ENCODE measurements at places on chromosomes 16 and 17.

- peaks cover 5% of the 10 kb centered on the region for H3K27me3 ChIP-seq
- H3K27ac ChIP-seq, result no peak overlapping the region
- no peak overlapping the region for H3K4me3 ChIP-seq
- H3K4me1 ChIP-seq, result peaks cover 9% of the 10 kb centered on the region
Observed at GRCh38 chr16:8577678-8578304, 12.5 kb downstream of the TMEM114 start.

GRCh38 chr16:48117217-48118105, 38.3 kb downstream of the ABCC12 start:
- H3K4me1 ChIP-seq, result no peaks in the 10 kb centered on the region
- H3K27me3 ChIP-seq, result no peaks in the 10 kb centered on the region
- H3K27ac ChIP-seq, result no peak overlapping the region
- no peak overlapping the region for H3K4me3 ChIP-seq
- peak; percentile 62 for DNase-seq

DNA sequence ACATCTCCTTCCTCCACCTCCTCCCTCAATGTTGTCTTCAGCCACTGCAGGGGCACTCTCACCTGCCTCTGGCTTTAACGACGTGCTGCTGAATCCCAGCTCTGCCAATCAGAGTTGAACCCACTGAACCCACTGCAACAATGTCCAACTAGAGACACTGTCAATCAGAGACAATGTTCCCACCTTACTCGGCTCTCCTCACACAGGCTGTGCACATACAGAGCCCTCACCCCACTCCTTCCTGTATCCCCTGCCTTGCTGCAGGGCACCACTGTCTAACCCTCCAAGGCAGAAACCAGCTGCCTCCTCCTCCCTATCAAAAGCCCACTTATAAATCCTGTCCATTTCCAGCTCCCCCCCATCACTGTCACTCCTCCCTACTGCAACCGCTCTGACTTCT, 58.7 kb downstream of the ANKRD11 start:
- H3K4me3 ChIP-seq, result no peak overlapping the region
- peaks cover 27% of the 10 kb centered on the region for H3K36me3 ChIP-seq
- H3K27ac ChIP-seq, result no peak overlapping the region
- peaks cover 35% of the 10 kb centered on the region for H3K4me1 ChIP-seq

- no peak overlapping the region for H3K27ac ChIP-seq
- peaks cover 35% of the 10 kb centered on the region for H3K4me1 ChIP-seq
- no peak for DNase-seq
- no peak overlapping the region for H3K4me3 ChIP-seq
- peaks cover 9% of the 10 kb centered on the region for H3K36me3 ChIP-seq
Observed at GRCh38 chr17:78764871-78765270, 17.2 kb downstream of the CYTH1 start.

- no peak for DNase-seq
- H3K36me3 ChIP-seq, result no peaks in the 10 kb centered on the region
- H3K4me3 ChIP-seq, result no peak overlapping the region
- no peaks in the 10 kb centered on the region for H3K27me3 ChIP-seq
- no peaks in the 10 kb centered on the region for H3K4me1 ChIP-seq
Observed at GRCh38 chr16:6880263-6880662, 452.4 kb upstream of the RBFOX1 start.

DNA sequence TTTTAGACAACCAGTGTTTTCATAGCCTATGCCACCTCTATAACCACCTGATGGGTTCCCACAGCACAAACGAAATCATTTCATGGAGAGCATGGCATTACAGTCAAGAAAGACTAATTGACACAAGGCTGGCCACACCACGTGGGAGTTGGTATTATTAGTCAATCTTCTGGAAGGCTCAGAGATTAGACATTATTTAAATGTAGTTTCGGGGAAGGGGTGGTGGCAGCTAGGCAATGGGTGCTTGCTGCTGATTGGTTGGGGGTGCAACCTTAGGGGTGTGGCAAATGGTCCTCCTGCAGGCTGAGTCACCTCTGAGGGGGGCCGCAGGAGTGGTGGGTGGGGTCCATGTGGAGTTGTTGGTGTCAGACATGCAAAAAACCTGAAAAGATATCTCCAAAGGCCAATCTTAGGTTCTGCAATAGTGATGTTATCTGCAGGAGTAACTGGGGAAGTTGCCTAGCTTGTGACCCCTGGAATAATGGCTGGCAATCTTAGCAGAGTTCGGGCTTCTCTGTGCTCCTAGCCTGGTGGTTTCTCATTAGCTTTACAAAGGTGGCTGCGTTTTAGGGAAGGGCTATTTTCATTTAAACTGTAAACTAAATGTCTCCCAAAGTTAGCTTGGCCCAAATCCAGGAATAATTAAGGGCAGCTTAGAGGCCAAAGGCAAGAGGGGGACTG, 4.6 kb downstream of the TEN1 start:
- no peaks in the 10 kb centered on the region for H3K27me3 ChIP-seq
- H3K4me3 ChIP-seq, result no peak overlapping the region
- no peak for DNase-seq
- peaks cover 11% of the 10 kb centered on the region for H3K36me3 ChIP-seq
- H3K4me1 ChIP-seq, result peaks cover 17% of the 10 kb centered on the region
- H3K27ac ChIP-seq, result no peak overlapping the region

- H3K27ac ChIP-seq, result no peak overlapping the region
- peaks cover 2% of the 10 kb centered on the region for H3K27me3 ChIP-seq
- no peaks in the 10 kb centered on the region for H3K36me3 ChIP-seq
Observed at GRCh38 chr17:74042744-74043486, 160.6 kb upstream of the RPL38 start.

- H3K4me3 ChIP-seq, result no peak overlapping the region
- DNase-seq, result no peak
- H3K27me3 ChIP-seq, result no peaks in the 10 kb centered on the region
Observed at GRCh38 chr17:9566067-9566466, 9.6 kb downstream of the STX8 start.

DNA sequence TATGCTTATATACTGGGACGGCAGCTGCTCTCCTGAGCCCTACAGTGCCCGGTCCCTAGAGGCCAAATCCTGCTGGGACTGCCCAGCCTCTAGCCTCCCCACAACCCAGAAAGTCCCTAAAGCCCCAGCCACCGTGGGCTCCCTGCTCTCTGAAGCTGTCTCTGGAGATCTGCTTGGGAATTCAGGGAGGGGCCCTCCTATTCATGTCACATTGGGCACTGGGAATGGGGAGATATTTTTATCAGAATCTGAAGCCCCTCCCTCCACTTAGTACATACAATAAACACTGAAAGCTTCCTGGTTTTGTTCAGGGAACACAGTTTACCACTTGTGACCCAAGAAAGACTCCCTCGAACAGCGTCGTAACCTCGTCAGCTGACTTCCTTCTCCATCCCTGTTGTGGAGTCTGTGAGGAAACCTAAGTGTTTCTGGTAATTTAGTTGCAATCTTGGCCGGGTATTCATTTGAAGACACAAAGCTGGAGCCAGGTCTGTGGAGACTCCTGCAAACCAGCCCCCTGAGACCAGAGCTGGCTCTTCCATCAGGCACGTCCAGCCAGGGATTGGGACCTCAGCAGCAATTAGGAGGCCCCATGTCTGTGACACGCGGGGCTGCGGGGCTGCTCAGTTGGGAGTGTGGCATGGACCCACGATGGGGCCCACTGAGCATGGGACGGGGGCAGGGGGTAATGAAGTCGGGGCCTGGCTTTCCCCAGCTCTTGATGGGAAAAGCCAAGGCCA, 38.5 kb downstream of the PGS1 start:
- DNase-seq, result no peak
- H3K27ac ChIP-seq, result peak overlapping the region; percentile 69
- H3K36me3 ChIP-seq, result peaks cover 55% of the 10 kb centered on the region

GRCh38 chr17:7858522-7858810, 663 bp downstream of the CYB5D1 start:
- H3K4me1 ChIP-seq, result peaks cover 4% of the 10 kb centered on the region
- no peak for DNase-seq
- no peak overlapping the region for H3K4me3 ChIP-seq
- no peak overlapping the region for H3K27ac ChIP-seq

DNA sequence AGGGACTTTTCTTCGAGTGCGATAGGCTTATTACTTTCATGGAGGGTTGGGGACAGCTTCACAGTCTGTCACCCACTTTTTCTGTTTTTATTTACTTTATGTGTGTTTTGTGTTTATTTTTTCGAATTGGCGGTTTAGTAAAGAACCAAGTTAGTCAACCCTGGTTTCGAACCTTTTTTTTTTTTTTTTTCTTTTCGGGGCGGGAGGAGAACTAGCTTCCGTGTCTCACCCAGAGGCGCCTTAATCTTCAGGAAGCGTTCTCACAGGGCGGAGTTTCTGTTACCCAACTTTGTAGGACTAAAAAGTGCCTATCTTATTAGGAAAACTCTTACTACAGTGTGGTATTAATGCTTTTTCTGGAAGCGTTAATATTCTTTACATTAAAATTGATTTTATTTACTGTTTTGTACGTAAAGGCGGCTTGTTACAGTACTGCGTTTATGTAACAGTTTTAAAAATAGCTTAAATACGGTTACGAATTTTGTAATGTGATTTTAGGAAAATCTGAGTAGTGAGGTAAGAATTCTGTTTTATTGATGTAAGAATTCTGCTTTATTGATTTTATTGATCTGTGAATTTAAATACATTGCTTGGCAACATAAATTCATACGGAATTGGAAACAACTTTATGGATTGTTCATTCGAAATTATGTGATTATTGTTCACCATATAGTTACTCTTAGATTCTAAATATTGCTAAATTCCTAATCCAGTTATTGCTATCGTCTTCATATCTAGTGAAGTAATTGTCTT, 885 bp downstream of the ZNF207 start:
- DNase-seq, result peak; percentile 68
- H3K36me3 ChIP-seq, result peaks cover 58% of the 10 kb centered on the region
- peak overlapping the region; percentile 100 for H3K4me3 ChIP-seq
- no peaks in the 10 kb centered on the region for H3K27me3 ChIP-seq
- H3K4me1 ChIP-seq, result peaks cover 45% of the 10 kb centered on the region
- H3K27ac ChIP-seq, result peak overlapping the region; percentile 99

DNA sequence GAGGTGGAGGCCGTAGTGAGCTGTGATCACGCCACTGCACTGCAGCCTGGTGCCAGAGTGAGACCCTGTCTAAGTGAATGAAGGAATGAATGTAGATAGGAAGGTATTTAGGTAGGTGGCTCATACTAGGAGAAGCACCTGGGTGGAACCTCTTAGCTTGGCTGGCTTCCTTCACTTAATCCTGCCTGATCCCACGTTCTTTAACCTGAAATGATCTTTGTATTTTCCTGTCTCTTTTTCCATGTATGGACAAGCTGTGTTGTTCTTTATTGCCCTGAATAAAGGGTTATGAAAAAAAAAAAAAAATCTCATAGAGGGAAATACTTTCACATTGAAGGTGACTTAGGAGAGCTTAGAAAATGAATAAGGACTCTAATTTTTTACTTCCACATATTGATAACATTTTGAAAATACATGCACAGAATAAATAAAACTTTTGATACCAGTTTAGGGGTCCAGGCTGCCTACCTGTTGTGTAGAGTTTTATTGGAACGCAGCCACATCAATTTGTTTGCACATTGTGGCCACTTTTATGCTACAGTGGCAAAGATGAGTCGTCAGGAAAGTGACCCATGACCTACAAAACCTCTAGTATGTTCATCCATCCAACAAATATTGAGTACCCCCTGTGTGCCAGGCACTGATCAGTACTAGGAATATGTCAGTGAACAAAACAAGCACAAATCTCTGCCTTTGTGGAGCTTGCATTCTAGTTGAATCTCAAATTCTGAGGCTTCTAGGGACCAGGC, 44.6 kb downstream of the VPS35L start:
- no peaks in the 10 kb centered on the region for H3K27me3 ChIP-seq
- no peaks in the 10 kb centered on the region for H3K4me1 ChIP-seq
- H3K27ac ChIP-seq, result no peak overlapping the region
- H3K36me3 ChIP-seq, result peaks cover 25% of the 10 kb centered on the region

- H3K27me3 ChIP-seq, result no peaks in the 10 kb centered on the region
- peaks cover 9% of the 10 kb centered on the region for H3K36me3 ChIP-seq
- no peak overlapping the region for H3K4me3 ChIP-seq
- H3K4me1 ChIP-seq, result peaks cover 26% of the 10 kb centered on the region
- DNase-seq, result no peak
Observed at GRCh38 chr17:81715107-81715871, 3.2 kb downstream of the SLC25A10 start.

DNA sequence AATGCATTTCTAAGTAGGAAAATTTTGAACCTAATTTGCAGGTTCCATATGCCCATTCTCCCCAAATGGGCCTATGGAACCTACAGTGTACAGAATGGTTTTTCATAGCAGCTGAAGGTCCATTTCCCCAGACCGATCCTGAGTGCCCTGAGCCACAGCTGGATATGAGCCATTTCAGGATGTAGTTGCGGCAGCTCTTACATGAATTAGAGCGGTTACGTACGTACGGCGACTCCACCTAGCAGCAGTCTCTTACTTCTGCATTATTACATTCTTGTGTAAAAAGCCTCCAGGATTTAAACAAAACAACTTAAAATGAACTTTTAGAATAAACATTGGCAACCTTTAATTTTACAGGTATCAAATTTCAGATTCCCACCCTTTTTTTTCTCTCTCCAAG, 225.3 kb downstream of the SNX29 start:
- no peaks in the 10 kb centered on the region for H3K27me3 ChIP-seq
- no peaks in the 10 kb centered on the region for H3K4me1 ChIP-seq
- DNase-seq, result no peak
- H3K4me3 ChIP-seq, result no peak overlapping the region

DNA sequence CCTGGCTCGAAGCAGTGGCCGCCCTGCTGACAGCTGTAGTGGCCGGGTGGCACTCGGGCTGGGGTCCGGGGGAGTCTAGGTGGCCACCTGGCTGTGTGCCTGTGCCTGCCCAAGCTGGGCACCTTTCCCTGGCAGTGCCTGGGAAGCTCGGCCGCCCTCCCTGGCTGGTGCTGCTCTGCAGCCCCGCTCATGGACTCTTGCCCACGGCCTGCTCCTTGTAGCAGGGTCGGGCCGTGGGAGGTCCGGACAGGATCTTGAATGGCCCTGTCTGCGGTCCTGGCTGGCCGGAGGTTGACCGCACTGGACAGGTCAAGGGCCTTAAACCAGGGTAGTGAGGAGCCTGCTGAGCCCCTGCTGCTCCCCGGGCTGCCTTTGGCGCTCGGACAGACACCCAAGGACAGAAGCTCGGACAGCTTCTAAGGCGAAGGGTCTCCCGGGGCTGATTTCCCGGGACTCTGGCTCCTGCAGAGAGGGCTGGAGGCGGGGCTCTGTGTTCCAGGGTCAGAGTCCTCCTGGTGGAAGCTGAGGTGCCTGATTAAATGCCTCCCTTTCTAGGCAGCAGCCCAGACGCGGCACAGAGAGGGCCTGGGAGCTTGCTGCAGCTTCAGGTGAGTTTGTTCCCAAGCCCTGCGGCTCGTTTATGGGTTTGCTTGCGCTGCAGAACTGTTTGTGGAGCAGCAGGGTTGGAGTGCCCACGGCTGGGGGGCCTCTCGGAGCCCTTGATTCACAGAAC, 6.0 kb downstream of the CAPN15 start:
- no peak for DNase-seq
- no peak overlapping the region for H3K4me3 ChIP-seq
- H3K4me1 ChIP-seq, result peaks cover 17% of the 10 kb centered on the region
- H3K27ac ChIP-seq, result no peak overlapping the region
- no peaks in the 10 kb centered on the region for H3K27me3 ChIP-seq

GRCh38 chr16:31480851-31481536, 1.9 kb upstream of the SLC5A2 start:
- no peak overlapping the region for H3K4me3 ChIP-seq
- H3K27me3 ChIP-seq, result peaks cover 33% of the 10 kb centered on the region
- no peak for DNase-seq
- no peaks in the 10 kb centered on the region for H3K36me3 ChIP-seq
- peaks cover 20% of the 10 kb centered on the region for H3K4me1 ChIP-seq
- no peak overlapping the region for H3K27ac ChIP-seq

GRCh38 chr16:55678161-55678821, 22.5 kb downstream of the SLC6A2 start:
- H3K27ac ChIP-seq, result no peak overlapping the region
- no peaks in the 10 kb centered on the region for H3K36me3 ChIP-seq
- no peak overlapping the region for H3K4me3 ChIP-seq
- H3K27me3 ChIP-seq, result no peaks in the 10 kb centered on the region
- no peak for DNase-seq
